ENCODE measurements at places on chromosomes 1 and 21. TPM values are rescaled to one million over a fixed set of nuclear protein-coding genes. Genes with fewer than 3 reads are reported as not detected.
A peak's percentile ranks its signal among the peaks of the same experiment; 100 is the strongest.

The RAVER2 gene
- 7.9 TPM for polyA plus RNA-seq

GRCh38 chr1:7093297-7093696, 308.0 kb downstream of the CAMTA1 start:
- no peak for DNase-seq

DNA sequence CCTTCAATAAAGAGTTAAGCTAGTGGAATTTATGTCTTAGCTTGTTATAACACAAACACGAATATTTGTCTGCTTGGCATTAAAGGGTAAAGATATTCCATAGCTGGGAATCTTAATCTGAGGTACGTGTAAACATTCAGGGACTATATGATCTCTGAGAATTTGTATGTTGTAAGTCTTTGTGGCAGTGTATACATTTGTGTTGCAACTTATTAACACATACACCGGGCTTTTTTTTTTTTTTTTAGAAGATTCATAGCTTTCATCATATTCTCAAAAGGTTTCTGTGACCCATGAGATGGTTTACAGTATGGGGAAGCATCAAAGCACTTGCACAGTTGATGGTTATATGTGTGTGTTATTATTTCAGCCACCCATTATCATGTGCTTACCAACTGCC, 3.0 kb downstream of the GGPS1 start:
- no peak for DNase-seq

DNA sequence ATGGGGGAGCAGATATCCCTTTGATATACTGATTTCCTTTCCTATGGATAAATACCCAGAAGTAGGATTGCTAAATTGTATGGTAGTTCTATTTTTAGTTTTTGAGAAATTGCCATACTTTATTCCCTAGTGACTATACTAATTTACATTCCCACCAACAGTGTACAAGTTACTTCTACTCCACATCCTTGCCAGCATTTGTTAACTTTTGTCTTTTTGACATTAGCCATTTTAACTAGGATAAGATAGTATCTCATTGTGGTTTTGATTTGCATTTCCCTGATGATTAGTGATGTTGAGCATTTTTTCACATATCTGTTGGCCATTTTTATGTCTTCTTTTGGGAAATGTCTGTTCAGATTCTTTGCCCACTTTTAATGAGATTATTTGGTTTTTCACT, 620.6 kb upstream of the CAMK1G start:
- DNase-seq: no peak

The SYF2 gene
- polyA plus RNA-seq: 49.2 TPM

DNA sequence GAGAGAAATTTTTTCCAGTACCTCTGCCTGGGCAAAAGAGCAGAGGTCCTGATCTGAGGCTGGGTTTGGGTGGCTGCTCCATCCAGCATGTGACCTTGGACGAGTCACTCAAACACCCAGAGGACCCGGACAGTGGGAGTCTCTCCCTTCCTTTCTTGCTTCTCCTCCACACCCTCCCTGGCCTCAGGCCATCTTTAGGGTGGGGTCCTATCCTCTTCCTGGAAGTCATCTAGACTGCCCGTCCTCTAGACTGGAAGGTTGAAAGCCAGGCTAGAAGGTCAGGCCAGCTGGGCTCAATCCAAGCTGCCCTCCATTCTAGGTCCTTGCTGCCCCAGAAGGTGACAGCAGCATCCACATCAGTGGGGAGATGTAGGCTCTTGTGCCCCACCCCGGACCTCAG, 599.5 kb downstream of the MATN1 start:
- DNase-seq: no peak

DNA sequence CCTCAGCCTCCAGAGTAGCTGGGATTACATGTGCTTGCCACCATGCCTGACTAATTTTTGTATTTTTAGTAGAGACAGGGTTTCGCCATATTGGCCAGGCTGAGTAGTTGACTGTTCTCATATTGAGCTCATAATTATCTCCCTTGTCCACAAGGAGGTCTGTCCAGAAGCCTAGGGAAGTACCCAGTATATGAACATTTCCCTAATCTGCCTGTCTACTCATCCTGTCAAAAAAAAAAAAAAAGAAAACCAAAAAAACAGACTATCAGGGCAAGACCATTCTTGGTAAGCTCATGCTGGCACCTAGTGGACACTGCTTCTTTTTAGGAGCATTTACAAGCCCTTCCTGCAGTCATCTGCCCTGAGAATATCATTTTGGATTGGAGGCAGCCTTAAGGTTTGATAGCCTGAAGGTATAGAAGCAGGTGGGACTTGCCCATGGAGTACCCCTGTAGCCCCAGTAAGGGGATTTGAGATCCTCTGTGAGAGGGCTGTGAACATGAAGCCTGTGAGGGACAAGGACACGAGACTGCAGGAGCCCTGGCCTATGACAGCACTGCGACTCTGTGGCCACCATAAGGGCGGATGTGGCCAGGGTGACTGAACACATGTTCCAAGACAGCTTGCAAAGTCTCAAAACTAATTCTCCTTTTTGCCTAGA, 10.8 kb upstream of the DUSP12 start:
- peak; percentile 50 for DNase-seq

GRCh38 chr1:24400065-24400464, 13.5 kb downstream of the STPG1 start:
- no peak for DNase-seq

GRCh38 chr1:4894566-4894965, 240.2 kb downstream of the AJAP1 start:
- no peak for DNase-seq

The KCNA2 gene
- polyA plus RNA-seq: not detected

- DNase-seq: no peak
These were observed 96.3 kb downstream of the NIBAN1 start for GRCh38 chr1:184878002-184878401.

DNA sequence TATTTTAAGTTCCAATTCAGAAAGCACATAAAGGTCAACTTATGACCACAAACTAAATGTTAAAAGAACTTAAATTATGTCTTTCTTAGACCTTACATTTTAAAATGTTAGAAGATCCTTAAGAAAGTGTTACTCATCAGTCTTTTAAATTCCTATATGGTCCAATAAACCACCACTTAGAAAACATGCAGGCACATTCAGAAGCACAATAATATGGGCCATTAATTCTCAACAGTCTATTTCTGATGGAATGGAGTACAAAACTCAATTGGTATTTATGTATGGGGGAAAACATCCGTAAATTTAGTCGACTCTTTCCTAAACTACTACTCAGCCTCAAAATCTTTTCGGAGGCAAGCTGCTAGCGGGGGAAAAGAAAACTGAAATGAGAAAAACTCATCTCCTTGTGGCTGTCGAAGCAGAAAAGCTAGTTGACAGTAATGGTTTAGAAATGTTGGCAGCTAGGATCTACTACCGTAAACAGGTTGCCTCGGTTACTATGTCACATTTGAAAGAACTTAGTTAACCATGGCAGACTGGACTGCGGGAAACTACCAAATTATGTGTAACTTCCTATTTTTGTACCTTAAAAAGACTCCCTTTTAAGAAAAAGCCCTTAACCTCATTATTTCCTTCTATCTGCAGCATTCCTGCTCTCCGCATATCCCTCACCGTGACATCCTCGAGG, 1.0 kb downstream of the TRMT1L start:
- DNase-seq: peak; percentile 16

DNA sequence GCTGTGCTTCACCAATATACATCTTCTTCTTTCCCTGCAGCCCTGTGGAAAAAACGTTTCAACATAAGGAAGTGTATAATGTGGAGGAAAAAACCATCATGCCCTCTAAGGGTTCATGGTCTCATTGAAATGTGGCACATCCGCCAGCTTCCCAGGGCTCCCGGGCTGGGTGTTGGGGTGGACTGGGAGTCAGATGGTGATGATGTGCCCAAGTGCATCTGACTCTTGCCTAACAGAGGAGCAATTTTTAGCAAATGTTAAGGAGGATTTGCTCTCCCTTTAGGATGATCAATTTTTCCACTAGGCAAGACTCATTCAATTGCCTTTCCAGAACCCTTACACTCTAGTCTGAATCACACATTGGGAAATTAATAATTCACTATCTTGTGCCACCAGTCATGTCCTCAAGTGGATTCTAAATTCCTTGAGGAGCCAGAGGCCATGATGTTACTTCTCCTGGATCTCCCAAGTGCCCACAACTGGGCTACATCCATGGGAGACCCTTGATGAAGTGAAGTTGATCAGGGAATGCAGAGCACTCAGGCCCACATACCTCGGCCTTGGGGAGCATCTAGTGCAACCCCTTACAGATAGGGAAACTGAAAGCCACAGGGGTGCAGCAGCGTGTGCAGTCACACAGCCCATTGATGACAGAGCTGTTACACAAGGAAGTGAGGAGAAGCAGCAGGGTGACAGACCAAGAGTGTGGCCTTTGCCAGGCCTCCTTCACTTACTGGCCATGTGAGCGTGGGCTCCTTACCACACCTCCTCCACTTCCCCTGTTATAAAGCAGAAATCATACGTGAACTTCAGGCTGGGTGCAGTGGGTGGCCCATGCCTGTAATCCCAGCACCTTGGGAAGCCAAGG, 100.0 kb upstream of the SLC44A3 start:
- DNase-seq: no peak

The ERICH3 gene
- not detected for polyA plus RNA-seq

- DNase-seq: no peak
These were observed 4.7 kb downstream of the CCDC190 start for GRCh38 chr1:162856260-162856659.

The OR2L13 gene
- polyA plus RNA-seq: not detected

- no peak for DNase-seq
These were observed 165.0 kb upstream of the EDN2 start for GRCh38 chr1:41649396-41650027.

DNA sequence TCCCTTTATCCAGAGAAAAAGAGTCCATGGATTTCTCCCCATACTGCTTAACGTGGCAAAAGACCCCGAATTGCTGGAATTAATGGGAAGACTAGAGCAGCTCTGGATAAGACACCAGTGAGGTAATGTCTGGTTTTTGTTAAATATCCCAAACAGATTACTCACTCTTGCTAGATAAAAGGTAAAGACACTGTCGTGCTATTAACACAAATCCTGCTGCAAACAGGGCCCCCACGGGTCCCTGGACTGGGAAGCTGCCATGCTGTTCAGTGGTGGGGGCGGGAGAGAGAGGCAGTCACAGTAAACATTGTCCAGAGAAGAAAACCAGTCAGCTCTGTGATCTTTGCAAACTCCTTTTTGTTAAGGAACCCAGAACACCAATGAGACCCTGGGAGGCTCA, 15.2 kb upstream of the SRP9 start:
- peak; percentile 69 for DNase-seq

The IL19 gene
- not detected for polyA plus RNA-seq

- peak; percentile 32 for DNase-seq
These were observed at the start of gene FAM151A for GRCh38 chr1:54623216-54624007. FAM151A (minus strand) TSS chr1:54623525; CDS start chr1:54623395, 130 bp downstream.

DNA sequence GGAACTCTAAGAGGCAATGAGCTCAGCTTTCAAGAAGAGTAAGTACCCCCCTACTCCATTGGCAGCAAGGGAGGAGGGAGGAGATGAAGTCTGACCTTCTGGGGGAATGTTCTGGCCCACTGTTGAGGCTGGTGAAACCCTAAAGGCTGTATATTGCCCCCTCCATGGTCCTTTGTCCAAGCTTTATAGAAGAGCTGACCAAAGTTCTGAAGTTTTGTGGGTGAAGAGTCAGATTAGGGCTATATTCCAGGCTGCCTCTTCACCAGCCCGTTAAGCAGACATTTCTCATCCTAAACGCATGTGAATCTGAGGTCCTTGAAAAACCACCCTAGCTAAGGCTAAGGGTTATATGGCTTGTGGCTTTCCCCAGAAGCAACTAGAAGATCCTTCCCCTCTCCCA, 1.4 kb downstream of the C1orf94 start:
- no peak for DNase-seq

DNA sequence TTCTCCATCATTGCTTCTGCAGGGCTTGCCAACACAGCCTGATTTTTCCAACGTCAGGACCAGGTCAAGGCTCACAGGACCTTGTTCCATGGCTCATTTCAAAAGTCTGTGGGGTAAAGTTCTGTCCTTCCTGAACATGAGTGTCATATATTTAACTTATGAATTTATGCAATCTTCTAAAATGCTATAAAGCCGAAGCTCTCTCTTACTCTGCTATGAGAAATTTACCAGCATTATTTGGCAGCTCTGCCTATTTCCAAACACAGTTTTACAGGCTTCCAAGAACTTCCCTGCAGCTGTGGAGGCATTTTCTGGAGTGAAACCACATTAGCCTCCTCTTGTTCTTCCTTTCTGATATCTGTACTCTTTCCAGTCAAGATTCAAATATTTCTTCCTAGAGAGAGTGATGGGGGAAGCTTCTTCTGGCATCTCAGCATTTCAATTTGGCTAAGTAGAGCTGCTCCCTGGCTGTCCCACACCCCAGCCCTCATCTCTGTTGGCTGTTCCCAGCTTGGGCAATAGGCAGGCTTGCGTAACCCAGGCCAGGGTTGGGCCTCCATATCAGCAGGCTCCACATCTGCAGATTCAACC, 15.6 kb upstream of the HMGCS2 start:
- DNase-seq: no peak

DNA sequence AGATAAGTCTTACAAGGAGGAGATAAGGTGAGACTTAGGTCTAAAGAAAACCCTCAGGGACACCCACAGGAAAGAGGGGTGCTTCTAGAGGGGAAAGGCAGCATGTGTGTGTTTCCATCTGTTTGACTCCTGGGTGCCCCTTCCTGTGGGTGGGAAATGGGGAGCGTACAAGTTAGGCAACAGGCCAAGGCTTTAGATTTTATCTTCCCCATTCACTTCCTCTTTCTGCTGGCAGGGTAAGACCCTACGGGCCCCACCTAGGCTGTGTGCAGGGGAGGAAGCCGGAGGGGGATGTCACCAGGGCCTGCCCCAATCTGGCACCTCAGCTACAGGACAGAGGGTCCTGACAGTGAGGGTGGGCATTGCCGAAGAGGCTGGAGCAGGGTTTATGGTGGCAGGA, 2.5 kb upstream of the OLIG1 start:
- no peak for DNase-seq

The DCDC2B gene
- polyA plus RNA-seq: 0.17 TPM

- DNase-seq: no peak
These were observed 5.7 kb downstream of the DUSP23 start for GRCh38 chr1:159786465-159786864.

Data from hepatocyte (in vitro differentiated cells).